ENCODE measurements at places on chromosomes 3 and 15.

DNA sequence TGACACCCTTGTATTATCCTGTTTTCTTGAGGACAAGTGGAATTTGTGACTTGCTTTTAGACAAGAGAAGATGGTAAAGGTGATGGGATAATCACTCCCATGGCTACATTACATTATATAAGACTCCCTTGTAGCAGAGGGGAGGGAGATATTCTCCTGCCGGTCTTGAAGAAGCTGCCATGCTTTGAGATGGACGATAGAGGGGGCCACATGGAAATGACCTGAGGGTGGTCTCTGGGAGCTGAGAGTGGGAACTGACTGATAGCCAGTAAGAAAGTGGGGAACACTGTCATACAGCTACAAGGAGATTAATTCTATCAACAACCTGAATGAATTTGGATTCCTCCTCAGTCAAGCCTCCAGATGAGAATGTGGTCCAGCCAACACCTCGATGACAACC lies 540.1 kb downstream of the NTRK3 start:
- DNase-seq, result peak; percentile 12

DNA sequence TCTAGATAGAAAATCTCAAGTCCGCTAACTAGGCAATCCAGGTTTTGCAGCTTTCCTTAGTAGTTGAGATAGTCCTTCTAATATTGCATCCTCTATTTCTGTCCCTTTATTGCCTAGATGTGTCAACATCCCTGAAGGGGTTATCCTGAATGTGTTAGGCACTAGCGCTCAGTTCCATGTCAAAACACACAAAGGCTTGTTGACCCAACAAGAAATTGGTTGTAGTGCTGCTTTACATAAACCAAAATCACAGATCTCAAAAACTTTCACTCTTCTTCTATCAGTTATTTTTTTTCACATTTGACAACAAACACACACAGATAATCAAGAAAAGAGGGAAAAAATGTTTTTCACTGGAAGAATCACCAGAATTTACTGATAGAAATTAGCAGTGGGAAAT lies 51.4 kb upstream of the SOX2 start:
- DNase-seq, result no peak

- no peak for DNase-seq
These were observed 434.0 kb downstream of the EPHB1 start for GRCh38 chr3:135229018-135229495.

- no peak for DNase-seq
These were observed 101.9 kb upstream of the ICE2 start for GRCh38 chr15:60580650-60581376.

DNA sequence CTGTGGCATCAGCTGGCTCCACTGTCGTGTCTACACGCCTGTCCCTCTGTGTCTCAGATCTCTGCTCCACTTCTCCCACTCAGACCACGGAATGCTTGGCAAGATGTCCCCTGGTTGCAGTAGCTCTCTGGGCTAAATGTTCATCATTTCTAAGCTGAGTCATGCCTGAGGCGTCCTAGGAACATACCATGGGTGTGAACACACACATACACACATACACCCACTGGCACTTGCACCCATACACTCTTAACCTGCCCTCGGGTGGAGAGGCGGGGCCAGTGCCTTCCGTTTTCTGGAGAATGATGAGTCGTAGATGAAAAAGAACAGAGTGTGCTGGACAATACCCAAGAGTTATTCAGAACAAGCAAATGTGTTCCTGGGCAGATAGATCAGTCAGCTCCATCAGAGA lies 72.4 kb downstream of the SENP2 start:
- DNase-seq, result no peak

- DNase-seq, result no peak
These were observed 44.8 kb downstream of the STRIT1 start for GRCh38 chr3:155248531-155249187.

Data from iPS DF 19.7 (cell line).